ENCODE measurements at places on chromosomes 1 and 21.

GRCh38 chr1:158675563-158676323, 10.8 kb downstream of the SPTA1 start:
- H3K4me3 ChIP-seq = no peak overlapping the region
- DNase-seq = no peak
- H3K27me3 ChIP-seq = peaks cover 19% of the 10 kb centered on the region
- peaks cover 4% of the 10 kb centered on the region for H3K4me1 ChIP-seq
- no peaks in the 10 kb centered on the region for H3K36me3 ChIP-seq

DNA sequence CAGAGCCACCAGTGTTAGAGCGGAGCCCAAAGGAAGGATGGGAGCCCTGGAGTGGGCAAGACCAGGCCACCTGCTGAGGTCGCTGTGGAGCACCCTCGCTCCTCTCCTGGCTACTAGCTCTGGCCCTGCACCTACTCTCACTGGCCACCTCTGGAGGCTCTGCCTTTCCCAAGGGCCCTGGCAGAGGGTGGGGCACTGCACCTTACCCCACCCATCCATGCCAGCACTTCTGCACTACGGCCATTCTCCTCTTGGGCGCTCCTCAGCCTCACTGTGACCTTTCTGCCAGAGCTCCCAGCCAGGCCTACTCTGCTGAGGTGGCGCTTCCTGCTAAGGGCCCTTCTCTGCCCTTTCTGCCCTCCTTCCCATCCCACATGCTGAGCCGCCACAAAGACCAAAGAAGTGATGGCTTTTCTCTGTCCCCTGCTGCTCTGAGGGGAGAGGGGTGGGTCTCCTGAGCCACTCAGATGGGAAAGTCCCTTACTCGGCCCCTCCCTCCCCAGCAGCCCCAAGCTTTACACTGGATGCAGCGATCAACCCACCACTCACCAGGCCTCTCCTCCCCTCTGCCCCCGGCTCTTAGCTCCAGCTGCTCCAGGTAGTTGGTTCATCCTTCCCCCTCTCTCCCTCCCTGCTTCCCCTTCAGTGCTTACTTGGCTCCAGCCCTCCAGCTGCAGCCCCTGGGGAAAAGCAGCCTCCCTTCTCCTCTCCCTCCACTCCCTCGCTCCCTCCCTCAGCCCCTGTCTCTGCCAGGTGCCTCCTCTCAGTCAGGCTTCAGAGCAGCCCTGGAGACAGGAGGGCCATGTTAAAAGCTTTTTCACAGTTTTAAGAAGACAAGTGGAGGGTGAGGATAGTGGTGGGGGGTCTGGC, 14.8 kb upstream of the TMEM222 start:
- no peak overlapping the region for H3K4me3 ChIP-seq
- peak overlapping the region; percentile 29 for H3K27ac ChIP-seq
- H3K27me3 ChIP-seq = no peaks in the 10 kb centered on the region
- no peaks in the 10 kb centered on the region for H3K4me1 ChIP-seq
- no peak for DNase-seq

- no peak overlapping the region for H3K27ac ChIP-seq
- no peak for DNase-seq
- peaks cover 28% of the 10 kb centered on the region for H3K4me1 ChIP-seq
- peaks cover 21% of the 10 kb centered on the region for H3K36me3 ChIP-seq
- no peaks in the 10 kb centered on the region for H3K27me3 ChIP-seq
Measured at GRCh38 chr1:198901266-198901665, 262.4 kb downstream of the PTPRC start.

DNA sequence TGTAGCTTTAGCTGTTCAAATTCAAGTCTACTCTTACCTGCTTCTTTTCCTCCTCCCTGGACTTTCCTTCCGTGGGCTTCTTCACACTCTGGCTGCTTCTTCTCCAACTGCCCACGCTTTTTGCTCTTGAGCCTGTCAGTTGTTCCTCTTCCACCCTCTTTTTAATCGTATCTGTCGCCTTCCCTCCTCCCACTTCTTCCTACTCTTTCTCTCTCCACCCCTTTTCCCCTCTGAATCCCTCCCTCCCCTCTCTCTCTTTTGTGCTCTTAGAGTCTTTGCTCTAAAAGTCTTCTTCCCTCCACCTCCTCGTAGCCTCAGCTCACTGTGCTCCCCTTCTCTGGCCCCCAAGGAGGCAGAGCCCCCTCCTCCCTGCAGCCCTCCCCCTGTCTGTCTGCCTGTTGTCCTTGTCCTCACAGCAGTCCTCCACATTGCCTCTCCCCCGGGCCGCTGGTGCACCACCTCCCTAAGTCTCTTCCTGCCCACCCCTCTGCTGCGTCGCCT, 12.9 kb upstream of the GJA5 start:
- H3K27ac ChIP-seq = no peak overlapping the region
- no peak overlapping the region for H3K4me3 ChIP-seq
- peaks cover 29% of the 10 kb centered on the region for H3K27me3 ChIP-seq
- H3K36me3 ChIP-seq = no peaks in the 10 kb centered on the region

DNA sequence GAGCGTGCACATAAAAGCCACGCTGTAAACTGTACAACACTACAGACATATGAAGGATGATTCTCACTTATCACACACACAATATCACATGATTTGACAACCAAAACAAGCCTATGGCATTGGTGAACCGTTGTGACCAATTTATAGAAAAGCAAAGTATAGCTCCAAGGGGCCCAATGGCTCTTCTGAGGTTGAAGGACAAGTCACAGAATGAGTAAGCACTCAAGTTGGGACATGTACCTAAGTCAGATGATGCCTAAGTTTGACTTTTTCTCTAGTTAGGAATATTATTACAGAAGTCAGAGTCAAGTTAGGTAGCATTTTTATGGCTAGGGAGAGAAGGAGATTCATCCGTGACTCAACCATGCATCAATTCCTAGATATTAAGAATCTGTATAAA, 45.7 kb downstream of the PLPP3 start:
- H3K4me3 ChIP-seq = no peak overlapping the region
- H3K4me1 ChIP-seq = no peaks in the 10 kb centered on the region
- no peak overlapping the region for H3K27ac ChIP-seq

DNA sequence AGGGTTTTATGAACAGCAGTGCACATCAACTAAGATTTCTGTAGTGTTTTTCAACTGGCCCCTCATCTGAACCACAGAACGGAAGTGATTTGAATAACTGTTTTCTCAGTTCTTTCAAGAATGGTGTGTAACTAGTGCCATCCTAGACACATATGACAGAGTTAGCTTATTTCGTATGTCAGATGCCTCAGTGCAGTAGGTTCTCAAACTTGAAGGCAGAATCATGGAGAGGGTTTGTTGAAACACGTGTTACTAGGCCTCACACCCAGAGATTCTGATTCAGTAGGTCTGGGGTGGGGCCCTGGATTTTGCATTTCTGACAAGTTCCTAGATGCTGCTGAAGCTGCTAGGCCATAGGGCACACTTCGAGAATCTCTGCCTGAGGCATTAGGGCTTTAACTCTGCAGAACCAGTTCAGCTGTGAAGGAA, 49.0 kb downstream of the SCCPDH start:
- peaks cover 28% of the 10 kb centered on the region for H3K36me3 ChIP-seq
- no peaks in the 10 kb centered on the region for H3K27me3 ChIP-seq
- H3K4me1 ChIP-seq = no peaks in the 10 kb centered on the region
- no peak overlapping the region for H3K4me3 ChIP-seq
- DNase-seq = no peak
- no peak overlapping the region for H3K27ac ChIP-seq

DNA sequence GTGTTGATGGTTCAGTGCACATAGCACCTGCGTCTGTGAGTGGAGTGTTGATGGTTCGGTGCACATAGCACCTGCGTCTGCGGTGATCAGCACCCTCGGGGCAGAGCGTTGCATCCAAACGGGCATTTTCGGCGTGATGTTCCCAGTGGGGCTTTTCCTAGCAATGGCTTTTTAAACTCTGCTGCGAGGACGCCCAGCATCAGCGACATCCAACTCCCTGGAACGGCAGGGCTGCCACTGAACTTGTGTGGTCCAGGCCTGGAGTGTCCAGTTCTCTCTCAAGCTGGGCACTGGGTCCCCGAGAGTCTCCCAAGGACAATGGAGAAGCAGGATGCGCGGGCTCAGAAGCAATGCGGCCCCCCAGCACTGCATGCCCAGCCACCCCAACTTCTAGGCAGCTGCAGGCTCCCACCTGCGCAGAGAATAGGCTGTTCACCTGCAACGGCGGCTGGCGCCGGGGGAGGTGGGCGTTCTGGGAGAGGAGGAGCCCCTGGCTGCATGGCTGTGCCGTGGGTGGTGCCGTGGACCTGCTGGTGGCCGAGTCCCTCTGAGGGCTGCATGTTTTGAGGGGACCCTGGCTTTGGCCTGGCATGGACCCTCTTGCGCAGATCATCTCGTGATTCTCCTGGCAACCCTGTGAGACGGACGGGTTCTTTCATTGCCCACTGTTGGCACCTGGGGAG, 10.1 kb upstream of the C1orf174 start:
- H3K4me1 ChIP-seq = peaks cover 11% of the 10 kb centered on the region
- H3K27ac ChIP-seq = no peak overlapping the region
- DNase-seq = no peak
- H3K27me3 ChIP-seq = peaks cover 3% of the 10 kb centered on the region
- no peak overlapping the region for H3K4me3 ChIP-seq
- no peaks in the 10 kb centered on the region for H3K36me3 ChIP-seq

- no peak overlapping the region for H3K4me3 ChIP-seq
- no peaks in the 10 kb centered on the region for H3K4me1 ChIP-seq
- H3K27me3 ChIP-seq = peaks cover 51% of the 10 kb centered on the region
- H3K36me3 ChIP-seq = no peaks in the 10 kb centered on the region
- no peak overlapping the region for H3K27ac ChIP-seq
- DNase-seq = no peak
Measured at GRCh38 chr1:34879230-34879629, 19.7 kb upstream of the SMIM12 start.

DNA sequence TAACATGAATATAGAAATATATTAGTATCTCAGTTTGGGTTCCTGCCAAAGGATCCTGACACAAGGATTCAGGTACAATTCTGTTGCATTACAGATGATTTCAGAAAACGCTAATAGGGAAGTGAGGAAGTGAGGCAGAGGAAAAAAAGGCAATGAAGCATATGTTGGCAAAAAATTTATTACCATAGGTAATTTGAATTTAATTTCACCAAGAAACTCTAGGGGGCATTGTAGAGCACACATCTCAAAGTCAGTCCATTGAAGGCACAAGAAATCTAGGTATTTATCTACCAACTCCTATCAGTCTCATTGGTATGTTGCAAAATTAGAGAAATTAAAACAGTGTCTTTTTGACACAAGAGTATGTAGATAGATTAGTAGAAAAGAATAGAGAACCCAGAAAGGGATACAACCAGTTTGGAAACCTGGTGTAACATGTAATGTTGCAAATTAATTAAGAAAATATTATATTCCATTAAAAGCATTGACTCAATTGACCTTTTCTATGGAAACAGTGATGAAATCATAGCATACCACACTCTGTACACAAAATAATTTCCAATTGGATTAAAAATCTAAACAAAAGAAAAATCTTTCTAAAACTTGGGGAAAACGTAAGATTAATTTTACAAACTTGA, 104.9 kb upstream of the SNX7 start:
- H3K4me3 ChIP-seq = no peak overlapping the region
- DNase-seq = no peak
- H3K36me3 ChIP-seq = no peaks in the 10 kb centered on the region

- H3K36me3 ChIP-seq = no peaks in the 10 kb centered on the region
- H3K27ac ChIP-seq = no peak overlapping the region
- H3K4me1 ChIP-seq = no peaks in the 10 kb centered on the region
- no peak overlapping the region for H3K4me3 ChIP-seq
Measured at GRCh38 chr1:227006226-227006796, 66.2 kb downstream of the COQ8A start.

DNA sequence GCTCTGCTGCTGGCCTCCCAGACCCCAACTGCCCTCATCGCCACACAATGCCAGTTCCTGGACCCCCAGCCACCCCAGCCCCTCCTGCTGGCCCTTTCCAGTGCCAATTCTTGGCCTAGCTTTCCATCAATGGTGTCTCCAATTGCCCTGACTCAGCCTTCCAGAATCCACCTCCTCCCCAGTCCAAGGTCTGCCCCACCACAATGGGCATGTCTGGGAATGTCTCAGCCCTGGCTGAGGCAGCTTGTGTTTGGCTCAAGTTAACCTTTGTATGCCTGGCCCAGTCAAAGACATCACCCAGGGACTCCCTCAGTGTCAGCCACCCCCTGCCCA, 16.4 kb downstream of the ALDH4A1 start:
- H3K27ac ChIP-seq = no peak overlapping the region
- DNase-seq = no peak
- no peak overlapping the region for H3K4me3 ChIP-seq
- H3K4me1 ChIP-seq = no peaks in the 10 kb centered on the region

- H3K27me3 ChIP-seq = no peaks in the 10 kb centered on the region
- DNase-seq = peak; percentile 80
- H3K4me1 ChIP-seq = peaks cover 5% of the 10 kb centered on the region
- H3K27ac ChIP-seq = no peak overlapping the region
- H3K4me3 ChIP-seq = no peak overlapping the region
Measured at GRCh38 chr1:168084396-168085231, 52.1 kb downstream of the GPR161 start.

DNA sequence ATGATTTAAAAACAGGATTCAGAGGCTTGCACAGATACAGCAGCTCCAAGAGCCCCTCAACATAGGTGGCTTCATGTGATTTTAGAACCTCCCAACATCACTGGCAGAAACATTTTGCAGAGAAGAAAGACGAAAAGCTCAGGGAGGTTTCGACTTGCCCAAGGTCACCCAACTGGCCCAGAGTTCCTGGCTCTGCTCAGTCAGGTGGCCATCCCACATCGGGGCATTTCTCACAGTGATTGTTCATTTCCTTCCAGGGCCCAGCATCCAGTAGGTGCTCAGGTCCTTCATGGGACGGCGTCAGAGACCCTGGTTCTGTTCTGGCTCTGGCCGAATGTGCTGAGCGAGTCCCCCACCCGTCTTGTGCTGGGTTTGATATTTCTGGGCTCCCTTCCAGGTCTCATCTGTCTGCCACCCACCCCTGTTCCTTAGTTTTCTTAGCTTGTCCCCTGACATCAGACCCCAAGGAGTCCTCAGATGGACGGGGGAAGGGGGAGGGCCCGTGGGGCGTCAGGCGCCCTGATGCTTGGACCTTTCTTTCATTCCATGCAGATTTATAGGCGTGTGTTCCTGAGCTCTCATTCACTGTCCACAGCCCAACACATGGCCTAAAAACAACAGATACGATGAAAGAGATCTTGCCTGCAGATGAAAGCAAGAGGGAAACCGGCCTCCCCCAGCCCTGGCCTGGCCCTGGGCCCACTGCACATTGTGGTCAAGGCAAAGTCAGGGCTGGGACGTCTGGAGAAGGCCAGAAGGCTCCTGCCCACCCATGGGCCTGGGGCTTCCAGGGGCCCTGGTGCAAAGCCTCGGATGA, 123.1 kb upstream of the ZBTB40 start:
- H3K4me3 ChIP-seq = no peak overlapping the region
- peaks cover 13% of the 10 kb centered on the region for H3K27me3 ChIP-seq

- no peak overlapping the region for H3K4me3 ChIP-seq
- no peaks in the 10 kb centered on the region for H3K4me1 ChIP-seq
- no peak for DNase-seq
- H3K36me3 ChIP-seq = no peaks in the 10 kb centered on the region
Measured at GRCh38 chr1:69852151-69852550, 284.4 kb downstream of the LRRC7 start.
